ENCODE measurements at places on chromosomes 13 and 19.

- DNase-seq: no peak
Measured at GRCh38 chr13:95535243-95535642, 17.3 kb upstream of the CLDN10 start.

DNA sequence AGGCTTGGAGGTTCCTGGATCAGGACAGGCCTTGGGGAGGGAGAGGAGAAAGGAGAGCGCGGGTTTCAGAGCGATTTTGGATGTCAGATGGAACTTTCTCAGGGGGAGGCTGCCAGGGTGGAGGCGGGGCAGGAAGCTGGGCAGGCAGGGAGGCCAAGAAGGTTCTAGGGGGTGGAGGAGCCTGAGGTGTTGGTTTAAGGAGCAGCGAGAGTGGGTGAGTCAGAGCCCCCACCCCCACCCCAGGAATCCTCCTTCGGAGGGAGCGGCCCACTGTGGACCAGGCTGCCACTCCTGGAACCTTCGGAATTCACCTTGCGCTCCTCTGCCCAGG lies 15.9 kb upstream of the NOP53 start:
- DNase-seq: no peak

DNA sequence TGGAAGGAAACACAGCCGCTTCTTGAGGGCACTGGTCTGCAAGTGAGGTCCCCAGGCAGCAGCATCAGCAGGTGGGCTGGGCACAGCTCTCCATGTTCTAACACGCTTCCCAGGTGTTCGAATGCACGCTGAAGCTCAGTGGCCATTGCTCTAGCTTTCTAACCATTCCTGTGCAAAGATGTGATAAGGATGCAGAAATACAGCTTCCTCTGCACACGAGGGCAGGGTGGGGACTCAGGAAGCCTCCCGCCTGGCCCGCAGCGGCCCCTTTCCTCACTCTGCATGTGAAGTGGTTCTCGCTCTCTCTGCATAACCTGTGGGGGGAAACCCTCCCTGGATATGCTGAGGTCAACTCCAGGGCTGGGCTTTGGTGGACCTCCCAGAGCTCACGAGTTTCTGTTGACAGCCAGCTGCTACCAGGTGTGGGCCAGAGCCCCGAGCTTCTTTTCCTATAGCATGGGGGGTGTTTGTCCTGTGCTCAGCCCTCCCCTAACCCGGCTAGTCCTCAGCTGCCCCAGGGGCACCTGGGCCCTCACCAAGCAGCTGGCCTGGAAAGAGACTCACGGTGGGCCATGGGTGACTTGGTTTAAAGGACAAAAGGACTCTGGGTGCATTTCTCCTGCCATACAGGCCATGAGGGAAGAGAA lies 168.2 kb downstream of the TEX29 start:
- DNase-seq: no peak

- no peak for DNase-seq
Measured at GRCh38 chr13:55528434-55528833, 1612.3 kb upstream of the PRR20A start.
